ENCODE measurements at places on chromosomes 6 and 20.
A peak's percentile ranks its signal among the peaks of the same experiment; 100 is the strongest.

DNA sequence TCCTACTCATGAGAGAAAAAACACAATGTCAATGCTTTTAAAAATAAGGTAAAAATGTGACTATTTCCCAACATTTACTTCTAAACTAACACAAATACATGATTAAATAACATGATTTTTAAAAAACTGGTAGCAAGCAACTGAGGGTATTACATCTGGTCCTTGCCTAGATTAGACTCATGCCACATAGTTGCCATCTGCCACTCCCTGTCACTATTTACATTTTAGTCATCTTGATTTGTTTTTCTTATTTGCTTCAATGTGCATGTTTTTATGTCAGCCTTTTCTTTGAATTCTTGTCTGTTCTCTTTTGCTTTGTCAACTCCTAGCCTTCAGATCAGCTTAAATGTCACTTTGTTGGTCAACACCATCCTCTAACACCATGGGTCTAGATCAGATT lies 207.0 kb upstream of the SIM1 start:
- no peak overlapping the region for H3K27ac ChIP-seq
- H3K4me3 ChIP-seq: no peak overlapping the region
- DNase-seq: no peak
- H3K4me1 ChIP-seq: no peaks in the 10 kb centered on the region
- no peaks in the 10 kb centered on the region for H3K36me3 ChIP-seq
- no peaks in the 10 kb centered on the region for H3K27me3 ChIP-seq

DNA sequence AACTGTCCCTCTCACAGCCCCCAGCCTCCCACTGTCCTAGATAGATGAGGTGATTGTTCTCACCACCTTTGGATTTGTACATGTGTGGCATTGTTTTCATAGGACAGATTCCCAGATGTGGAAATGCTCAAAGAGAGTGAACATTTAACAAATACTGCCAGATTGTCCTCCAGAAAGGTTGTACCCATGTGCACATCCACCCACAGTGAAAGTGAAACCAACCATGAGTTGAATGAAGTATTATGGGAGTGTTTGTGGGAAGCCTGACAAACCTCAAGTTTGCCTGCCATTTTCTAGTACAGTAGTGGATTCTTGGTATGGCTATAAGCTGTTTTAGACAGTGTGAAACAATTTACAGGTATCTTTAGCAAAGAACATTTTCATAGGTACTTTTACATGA lies 42.7 kb downstream of the ANKRD6 start:
- no peaks in the 10 kb centered on the region for H3K36me3 ChIP-seq
- peak; percentile 19 for DNase-seq
- no peaks in the 10 kb centered on the region for H3K4me1 ChIP-seq
- no peaks in the 10 kb centered on the region for H3K27me3 ChIP-seq

GRCh38 chr6:163923658-163924411 lies 509.3 kb downstream of the QKI start:
- H3K4me1 ChIP-seq: no peaks in the 10 kb centered on the region
- H3K27me3 ChIP-seq: no peaks in the 10 kb centered on the region
- H3K4me3 ChIP-seq: no peak overlapping the region
- no peak overlapping the region for H3K27ac ChIP-seq
- DNase-seq: no peak

GRCh38 chr20:49561806-49562205 lies 6.1 kb downstream of the PTGIS start:
- H3K4me3 ChIP-seq: no peak overlapping the region
- H3K36me3 ChIP-seq: peaks cover 19% of the 10 kb centered on the region
- DNase-seq: peak; percentile 17
- no peaks in the 10 kb centered on the region for H3K27me3 ChIP-seq

DNA sequence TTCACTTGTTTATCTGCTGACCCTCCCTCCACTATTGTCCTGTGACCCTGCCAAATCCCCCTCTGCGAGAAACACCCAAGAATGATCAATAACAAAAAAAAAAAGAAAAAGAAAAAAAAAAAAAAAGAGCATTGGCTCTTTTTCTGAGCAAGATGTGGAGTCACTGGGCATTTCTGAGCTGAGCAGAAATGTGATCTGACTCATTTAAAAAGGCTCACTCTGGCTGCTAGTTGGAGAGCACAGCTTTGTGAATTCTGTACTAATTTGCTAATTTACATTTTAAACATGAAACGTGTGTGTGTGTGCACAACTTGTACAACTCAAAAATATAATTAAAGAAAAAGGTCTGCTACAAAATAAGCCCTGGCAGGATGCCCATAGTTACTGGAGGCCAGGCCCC lies 20.2 kb downstream of the SCML4 start:
- H3K4me3 ChIP-seq: no peak overlapping the region
- no peaks in the 10 kb centered on the region for H3K4me1 ChIP-seq
- peaks cover 1% of the 10 kb centered on the region for H3K27me3 ChIP-seq
- H3K27ac ChIP-seq: no peak overlapping the region
- no peaks in the 10 kb centered on the region for H3K36me3 ChIP-seq
- DNase-seq: no peak

GRCh38 chr20:16000112-16000511 lies 573.1 kb downstream of the KIF16B start:
- DNase-seq: no peak
- no peak overlapping the region for H3K4me3 ChIP-seq
- H3K27me3 ChIP-seq: no peaks in the 10 kb centered on the region
- H3K36me3 ChIP-seq: no peaks in the 10 kb centered on the region
- no peaks in the 10 kb centered on the region for H3K4me1 ChIP-seq

GRCh38 chr6:113017353-113017752 lies 670.2 kb downstream of the RFPL4B start:
- H3K27me3 ChIP-seq: no peaks in the 10 kb centered on the region
- no peaks in the 10 kb centered on the region for H3K4me1 ChIP-seq
- H3K36me3 ChIP-seq: no peaks in the 10 kb centered on the region
- no peak overlapping the region for H3K27ac ChIP-seq
- H3K4me3 ChIP-seq: no peak overlapping the region

DNA sequence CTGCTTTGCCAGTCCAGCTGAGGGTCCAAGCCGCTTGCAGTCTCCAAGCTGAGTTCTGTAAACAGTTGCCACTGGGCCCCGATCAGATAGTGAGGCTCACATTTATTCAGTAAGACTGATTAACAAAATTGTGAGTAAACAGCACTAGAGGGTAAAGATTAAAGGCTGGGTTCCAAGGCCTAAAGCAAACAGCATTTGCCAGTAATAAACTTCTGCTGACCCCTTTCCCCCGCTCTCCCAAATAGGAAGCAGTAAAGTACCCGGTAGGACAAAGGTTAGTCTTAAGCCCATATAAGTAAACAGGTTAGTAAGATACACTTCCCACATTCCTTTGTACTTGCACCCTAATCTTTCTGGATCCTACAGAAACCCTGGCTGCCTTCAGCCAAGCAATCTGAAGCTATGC lies 181.8 kb downstream of the MEI4 start:
- peak; percentile 85 for DNase-seq
- no peak overlapping the region for H3K27ac ChIP-seq
- no peaks in the 10 kb centered on the region for H3K4me1 ChIP-seq
- no peak overlapping the region for H3K4me3 ChIP-seq

DNA sequence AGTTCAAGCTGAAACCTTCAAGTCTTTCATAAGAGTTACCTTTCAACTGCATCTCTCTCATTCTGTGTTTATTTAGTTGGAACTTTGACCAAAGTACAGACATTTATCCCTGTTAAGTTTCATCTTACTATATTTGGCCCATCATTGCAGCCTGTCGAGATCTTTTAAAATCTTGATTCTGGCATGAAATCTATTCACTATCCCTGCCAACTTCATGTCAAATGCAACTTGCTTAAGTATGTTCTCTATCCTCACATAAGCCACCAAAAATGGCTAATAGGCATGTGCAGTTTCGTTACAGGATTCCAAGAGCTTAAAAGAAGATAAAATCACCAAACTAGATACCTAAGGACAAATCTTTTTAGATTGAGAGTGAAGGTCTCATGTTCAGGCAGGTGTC lies 117.5 kb upstream of the KCNQ5 start:
- H3K4me1 ChIP-seq: no peaks in the 10 kb centered on the region
- DNase-seq: no peak
- H3K4me3 ChIP-seq: no peak overlapping the region
- no peaks in the 10 kb centered on the region for H3K27me3 ChIP-seq
- no peaks in the 10 kb centered on the region for H3K36me3 ChIP-seq
- H3K27ac ChIP-seq: no peak overlapping the region

GRCh38 chr20:35907017-35907701 lies 47.1 kb downstream of the SCAND1 start:
- no peak overlapping the region for H3K4me3 ChIP-seq
- no peaks in the 10 kb centered on the region for H3K4me1 ChIP-seq
- no peak for DNase-seq
- H3K27me3 ChIP-seq: no peaks in the 10 kb centered on the region
- peaks cover 30% of the 10 kb centered on the region for H3K36me3 ChIP-seq
- no peak overlapping the region for H3K27ac ChIP-seq

- no peak overlapping the region for H3K27ac ChIP-seq
- no peak for DNase-seq
- H3K4me3 ChIP-seq: no peak overlapping the region
Observed at GRCh38 chr6:13349811-13350506, 21.6 kb upstream of the TBC1D7 start.

DNA sequence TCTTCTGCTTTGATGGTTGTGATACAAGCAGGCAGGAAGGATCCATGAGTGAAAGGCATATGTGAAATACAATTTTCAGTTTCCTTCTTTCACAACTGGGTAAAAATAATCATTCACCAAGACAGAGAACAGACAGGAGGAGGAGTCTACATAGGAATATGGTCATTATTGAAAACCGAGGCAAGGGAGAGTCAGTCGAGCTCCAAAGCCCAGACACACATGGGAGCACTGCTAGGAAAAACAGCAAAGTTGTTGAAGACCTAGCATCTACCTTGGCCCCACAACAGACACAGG lies 260.6 kb downstream of the ERMARD start:
- no peak overlapping the region for H3K4me3 ChIP-seq
- H3K36me3 ChIP-seq: no peaks in the 10 kb centered on the region
- no peak overlapping the region for H3K27ac ChIP-seq
- DNase-seq: no peak

- H3K27me3 ChIP-seq: no peaks in the 10 kb centered on the region
- DNase-seq: no peak
- H3K36me3 ChIP-seq: no peaks in the 10 kb centered on the region
- no peak overlapping the region for H3K27ac ChIP-seq
- no peak overlapping the region for H3K4me3 ChIP-seq
Observed at GRCh38 chr20:56503916-56504315, 20.6 kb upstream of the FAM209A start.

DNA sequence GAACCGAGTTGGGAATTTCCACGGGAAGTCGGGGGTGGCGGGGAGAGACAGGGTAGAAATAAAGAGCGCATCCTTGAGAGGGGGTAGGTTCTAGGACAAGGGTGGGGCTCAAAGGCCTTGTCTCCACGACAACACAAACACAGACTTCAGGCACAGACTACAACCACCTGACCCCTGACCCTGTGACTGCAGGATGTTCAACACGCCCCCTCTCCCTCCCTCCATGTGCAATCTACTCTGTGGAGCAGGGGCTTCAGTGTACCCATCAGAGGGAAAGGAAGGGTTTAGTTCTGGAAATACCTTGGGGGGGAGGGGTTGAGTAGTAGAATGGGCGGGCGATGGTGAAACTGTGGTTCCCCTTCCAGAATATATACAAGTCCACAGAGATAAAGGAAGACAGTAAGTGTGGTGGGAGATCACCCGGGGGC lies 651 bp upstream of the TAPBP start:
- DNase-seq: peak; percentile 85
- peak overlapping the region; percentile 93 for H3K4me3 ChIP-seq
- H3K27me3 ChIP-seq: no peaks in the 10 kb centered on the region
- H3K36me3 ChIP-seq: peaks cover 50% of the 10 kb centered on the region

- peaks cover 21% of the 10 kb centered on the region for H3K36me3 ChIP-seq
- no peaks in the 10 kb centered on the region for H3K27me3 ChIP-seq
- no peak overlapping the region for H3K27ac ChIP-seq
- H3K4me1 ChIP-seq: peaks cover 4% of the 10 kb centered on the region
Observed at GRCh38 chr6:36504982-36505381, 42.3 kb downstream of the STK38 start.

DNA sequence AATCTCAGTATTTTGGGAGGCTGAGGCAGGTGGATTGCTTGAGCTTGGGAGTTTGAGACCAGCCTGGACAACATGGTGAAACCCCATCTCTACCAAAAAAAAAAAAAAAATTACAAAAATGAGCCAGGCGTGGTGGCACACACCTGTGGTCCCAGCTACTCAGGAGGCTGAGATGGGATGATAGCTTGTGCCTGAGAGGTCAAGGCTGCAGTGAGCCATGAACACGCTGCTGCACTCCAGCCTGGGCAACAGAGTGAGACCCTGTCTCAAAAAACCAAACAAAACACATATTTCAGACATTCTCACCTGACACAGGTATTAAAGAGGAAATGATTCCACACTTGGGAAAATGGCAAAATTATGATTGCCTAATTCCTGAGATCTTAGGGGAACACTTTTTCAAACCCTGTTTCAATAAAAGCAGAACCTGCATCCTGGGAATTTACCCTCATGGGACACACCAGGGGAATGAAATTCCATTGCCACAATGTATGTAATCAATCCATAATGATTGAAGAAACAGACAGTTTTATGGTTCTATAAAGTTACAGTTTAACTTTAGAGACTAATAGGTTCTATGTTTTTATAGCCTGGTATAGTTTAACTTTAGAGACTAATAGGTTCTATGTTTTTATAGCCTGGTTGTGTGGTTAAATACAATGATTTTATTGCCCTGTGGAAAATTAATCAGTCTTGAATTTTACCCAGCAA lies 29.6 kb upstream of the DNAAF9 start:
- H3K4me1 ChIP-seq: no peaks in the 10 kb centered on the region
- H3K4me3 ChIP-seq: no peak overlapping the region
- peak; percentile 78 for DNase-seq
- H3K36me3 ChIP-seq: no peaks in the 10 kb centered on the region
- H3K27ac ChIP-seq: no peak overlapping the region

- H3K4me3 ChIP-seq: no peak overlapping the region
- H3K36me3 ChIP-seq: no peaks in the 10 kb centered on the region
- no peak overlapping the region for H3K27ac ChIP-seq
- no peaks in the 10 kb centered on the region for H3K4me1 ChIP-seq
- H3K27me3 ChIP-seq: no peaks in the 10 kb centered on the region
- no peak for DNase-seq
Observed at GRCh38 chr6:133705066-133705465, 183.8 kb upstream of the TCF21 start.

- no peaks in the 10 kb centered on the region for H3K27me3 ChIP-seq
- H3K27ac ChIP-seq: no peak overlapping the region
- H3K4me3 ChIP-seq: no peak overlapping the region
- no peak for DNase-seq
- H3K4me1 ChIP-seq: no peaks in the 10 kb centered on the region
Observed at GRCh38 chr6:67458265-67458664, 1176.8 kb upstream of the ADGRB3 start.

GRCh38 chr6:169452869-169453620 lies 199.4 kb upstream of the THBS2 start:
- no peak overlapping the region for H3K27ac ChIP-seq
- no peaks in the 10 kb centered on the region for H3K36me3 ChIP-seq
- no peaks in the 10 kb centered on the region for H3K27me3 ChIP-seq
- DNase-seq: no peak

GRCh38 chr20:3876676-3877075 lies 12.5 kb upstream of the PANK2 start:
- H3K27ac ChIP-seq: no peak overlapping the region
- no peaks in the 10 kb centered on the region for H3K4me1 ChIP-seq
- no peak for DNase-seq
- peaks cover 45% of the 10 kb centered on the region for H3K36me3 ChIP-seq

- no peak overlapping the region for H3K4me3 ChIP-seq
- H3K27me3 ChIP-seq: no peaks in the 10 kb centered on the region
- DNase-seq: no peak
- H3K36me3 ChIP-seq: no peaks in the 10 kb centered on the region
Observed at GRCh38 chr20:43787937-43788336, 61.1 kb upstream of the GTSF1L start.

Measured in small intestine (tissue), 16 donors.